ENCODE measurements at places on chromosomes 5 and 9.
A peak's percentile ranks its signal among the peaks of the same experiment; 100 is the strongest.

DNA sequence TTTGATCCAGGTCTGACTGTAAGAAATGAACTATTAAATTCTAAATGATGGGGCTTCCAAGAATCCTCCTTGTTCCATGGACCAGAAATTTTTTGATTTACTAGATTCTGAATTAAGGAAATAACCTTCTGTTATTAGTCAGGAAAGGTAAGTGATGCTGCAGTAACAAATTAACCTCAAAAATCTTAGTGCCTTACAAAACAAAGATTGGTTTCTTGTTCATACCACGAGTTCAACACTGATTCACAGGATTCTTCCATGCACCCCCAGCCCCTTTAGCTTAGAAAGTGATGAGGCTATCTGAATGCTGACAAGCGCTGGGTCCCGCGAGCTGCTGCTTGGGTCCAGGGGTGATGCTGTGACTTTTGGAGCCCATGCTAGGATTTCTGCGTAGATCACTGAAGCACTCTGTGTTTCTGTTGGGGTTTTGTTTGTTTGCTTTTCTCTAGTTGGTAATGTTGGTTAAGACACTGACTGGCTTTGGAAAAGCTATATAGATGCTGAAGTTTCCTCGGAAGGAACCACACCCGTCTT lies 52.3 kb downstream of the COL15A1 start:
- DNase-seq = no peak

DNA sequence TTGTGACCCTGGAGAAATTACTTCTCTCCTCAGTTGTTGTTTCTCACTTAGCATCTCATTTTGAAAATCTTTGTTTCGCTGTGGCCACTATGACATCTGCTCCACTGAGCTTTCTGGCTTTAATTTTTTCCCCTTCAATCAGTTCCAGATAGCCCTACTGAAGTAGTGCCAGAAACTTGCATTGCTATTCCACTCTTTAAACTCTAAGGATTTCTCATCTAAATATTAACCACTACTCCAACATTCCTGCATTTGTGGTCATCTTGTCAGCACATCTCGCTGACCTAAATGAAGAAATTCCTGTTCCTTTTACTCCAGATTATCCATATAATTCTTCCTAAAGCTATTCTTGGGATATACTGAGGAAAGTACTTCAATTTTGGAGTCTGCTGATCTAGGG lies 15.3 kb upstream of the NOL6 start:
- no peak for DNase-seq

DNA sequence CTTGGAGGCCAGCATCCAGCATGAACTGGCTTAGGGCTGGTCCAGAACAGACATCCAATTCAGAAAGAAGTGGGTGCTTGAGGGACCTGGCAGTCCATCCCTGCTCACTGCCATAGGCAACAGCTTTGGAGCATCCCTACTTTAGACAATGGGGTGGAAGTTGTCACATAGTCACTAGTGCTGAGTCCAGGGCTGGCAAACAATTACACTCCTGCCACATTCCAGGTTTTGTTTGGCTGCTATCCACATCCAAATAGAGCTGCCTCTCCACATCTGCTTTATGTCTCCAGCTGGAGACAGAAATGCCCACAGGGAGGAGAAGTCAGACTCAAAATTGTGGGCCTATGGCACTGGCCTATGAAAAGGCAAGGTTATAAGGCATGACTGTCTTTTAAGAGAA lies 7.0 kb downstream of the FSTL4 start:
- DNase-seq = no peak

GRCh38 chr9:87793292-87793691 lies 67.4 kb downstream of the CTSL start:
- DNase-seq = no peak

DNA sequence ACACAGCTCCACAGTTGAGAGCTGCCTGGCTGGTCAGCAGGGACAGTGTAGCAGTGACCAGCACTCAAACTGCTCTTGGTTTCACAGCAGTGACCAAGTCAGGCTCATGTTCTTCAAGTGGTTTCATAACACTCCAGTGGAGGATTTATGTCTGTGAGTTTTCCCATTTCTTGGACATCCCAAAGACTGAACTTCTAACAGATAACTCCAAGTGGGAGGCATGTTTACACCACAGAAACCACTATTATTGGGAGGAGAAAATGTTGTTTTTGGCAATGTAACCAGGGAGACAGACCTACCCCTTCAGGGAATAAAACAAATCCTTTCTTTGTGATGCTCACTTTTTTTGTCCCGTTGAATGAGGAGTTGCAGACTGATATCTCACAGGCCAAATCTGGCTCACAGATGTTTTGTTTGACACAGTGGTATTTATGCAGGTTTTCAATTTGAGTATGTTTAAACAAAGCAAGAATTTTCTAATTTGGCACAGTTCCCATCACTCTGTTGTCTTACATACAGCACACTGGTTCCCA lies 141.5 kb downstream of the RMI1 start:
- DNase-seq = no peak

- DNase-seq = peak; percentile 7
Observed at GRCh38 chr9:35690614-35691333, 1.0 kb upstream of the TPM2 start.

DNA sequence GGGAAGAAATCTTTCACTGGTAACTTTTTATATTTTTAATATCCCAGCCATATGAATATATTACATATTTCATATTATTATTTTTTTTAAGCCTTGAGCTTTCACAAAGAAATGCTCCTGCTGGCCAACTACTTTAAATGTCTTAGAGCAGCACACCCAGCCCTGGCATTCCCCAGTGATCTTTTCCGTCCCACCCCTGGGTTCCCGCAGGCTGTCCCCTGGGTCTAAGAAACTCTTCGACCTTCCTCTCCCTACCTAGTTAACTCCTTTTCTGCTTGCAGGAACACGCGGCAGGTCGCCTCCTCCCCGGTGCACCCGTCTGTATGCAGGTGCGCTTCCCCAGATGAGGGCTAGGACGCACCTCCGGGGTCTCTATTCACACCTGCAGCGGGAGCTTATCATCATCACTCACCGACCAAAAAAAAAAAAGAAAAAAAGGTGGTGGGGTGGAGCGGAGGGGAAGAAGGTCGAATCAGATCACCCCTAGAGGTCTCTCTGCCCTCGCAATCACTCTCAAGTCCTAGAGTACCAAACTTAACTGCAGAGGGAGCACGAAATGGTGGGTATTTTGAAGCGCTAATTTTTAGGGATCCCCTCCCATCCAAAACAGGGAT lies 696 bp downstream of the ZFP62 start:
- peak; percentile 72 for DNase-seq

DNA sequence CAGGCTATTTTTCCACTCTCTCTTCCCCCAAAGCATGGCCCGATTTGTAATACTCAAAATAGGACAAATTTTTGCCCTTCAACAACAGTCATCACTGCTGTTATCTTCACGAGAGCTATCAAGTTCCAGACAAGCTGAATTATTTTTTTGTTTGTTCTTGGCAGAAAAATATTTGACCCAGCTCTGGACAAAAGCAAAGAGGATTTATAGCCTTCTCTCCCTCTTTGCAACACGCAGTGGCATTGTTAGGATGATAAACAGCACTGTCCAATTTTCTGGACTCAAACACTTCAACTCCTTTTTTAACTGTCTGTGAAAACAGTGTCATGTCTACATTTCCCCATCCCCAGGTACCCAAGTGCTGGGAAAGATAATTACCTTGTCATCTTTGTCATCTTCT lies 160.3 kb downstream of the SLF1 start:
- no peak for DNase-seq

DNA sequence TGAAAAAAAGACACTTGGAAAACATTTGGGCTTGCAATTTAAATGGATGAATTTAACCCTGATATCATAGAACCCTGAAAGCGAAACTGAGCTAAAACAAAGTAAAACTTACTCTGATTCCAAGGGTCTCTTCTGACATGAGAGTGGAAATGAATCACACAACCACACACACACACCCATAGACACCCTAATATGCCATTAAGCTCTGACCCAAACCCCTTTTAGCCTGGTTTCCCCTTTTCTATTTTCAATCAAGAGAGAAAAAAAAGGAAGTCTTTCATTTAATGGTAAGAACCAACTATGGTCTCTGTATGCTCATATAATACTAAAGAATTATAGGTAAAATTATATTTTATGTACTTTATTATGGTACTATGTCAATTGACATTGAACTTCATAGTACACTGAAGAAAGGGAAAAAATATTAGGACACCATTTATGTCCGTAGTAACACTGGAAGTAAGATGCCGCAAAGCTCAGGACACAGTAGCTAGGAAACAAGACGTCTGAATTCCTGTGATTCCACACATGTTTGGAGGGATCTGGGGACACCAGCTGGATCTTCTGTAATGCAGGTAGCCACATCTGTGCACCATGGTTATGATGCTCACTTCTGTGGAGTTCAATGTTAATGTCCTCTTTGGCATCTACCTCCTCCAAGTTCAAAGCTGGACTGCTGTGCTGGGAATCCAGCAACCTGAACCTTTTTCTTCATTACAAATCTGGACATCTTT lies 95.8 kb downstream of the PCSK1 start:
- DNase-seq = no peak

- no peak for DNase-seq
Observed at GRCh38 chr5:98299435-98299834, 474.0 kb upstream of the RGMB start.

- no peak for DNase-seq
Observed at GRCh38 chr5:54178207-54178606, 132.2 kb downstream of the ARL15 start.

- DNase-seq = no peak
Observed at GRCh38 chr5:87735923-87736322, 323.2 kb upstream of the CCNH start.

DNA sequence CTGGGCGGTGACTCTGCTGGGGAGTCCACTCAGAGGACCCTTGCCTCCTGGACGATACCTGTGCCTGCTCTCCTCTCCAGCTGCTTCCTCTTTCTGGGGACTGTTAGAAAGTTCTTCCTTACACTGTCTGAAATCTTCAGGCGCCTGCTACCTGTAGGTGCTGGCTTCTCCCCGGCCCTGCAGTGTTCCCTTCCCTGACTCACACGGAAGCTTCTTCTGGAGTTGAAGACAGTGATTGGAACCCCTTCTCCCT lies 562 bp downstream of the GSN start:
- no peak for DNase-seq

GRCh38 chr5:94017579-94017978 lies 276.2 kb upstream of the POU5F2 start:
- no peak for DNase-seq

DNA sequence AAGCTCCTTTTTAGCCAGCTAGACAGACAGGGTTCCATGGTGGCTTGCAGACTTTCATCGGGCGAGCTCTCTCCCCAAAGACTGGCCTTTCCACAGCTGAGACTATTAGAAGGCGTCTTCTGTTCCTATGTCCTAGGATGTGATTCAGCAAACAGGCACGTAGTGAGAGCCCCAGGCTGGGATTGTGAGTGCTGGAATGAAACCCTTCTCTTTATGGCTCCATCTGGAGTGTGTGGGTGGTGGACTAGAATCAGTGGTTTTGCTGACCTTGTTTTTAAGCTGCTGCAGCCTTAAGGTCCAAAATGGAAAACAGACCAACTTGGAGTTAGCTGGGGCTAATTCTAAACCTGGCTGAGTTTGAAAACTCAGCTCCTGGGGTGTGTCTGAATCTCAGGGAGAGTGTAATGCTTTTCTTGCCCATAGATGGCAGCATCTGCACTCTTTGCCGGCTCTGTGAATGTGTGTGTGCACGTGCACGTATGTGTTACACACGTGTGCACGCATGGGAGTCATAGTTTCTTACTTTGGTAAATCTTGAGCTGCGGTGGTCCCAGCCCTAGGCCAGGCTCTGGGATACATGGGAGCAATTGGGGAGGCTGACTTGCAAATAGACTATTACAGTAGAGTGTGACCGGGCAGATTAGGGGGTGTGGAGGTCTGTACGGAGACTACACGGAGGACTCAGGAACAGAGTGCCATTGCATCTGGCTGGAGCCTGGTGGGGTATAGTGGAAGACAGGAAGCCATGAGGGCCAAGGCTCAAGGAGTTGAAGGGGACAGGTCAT lies 10.7 kb downstream of the GSN start:
- DNase-seq = no peak

GRCh38 chr5:143215690-143216089 lies 187.8 kb downstream of the NR3C1 start:
- DNase-seq = no peak

DNA sequence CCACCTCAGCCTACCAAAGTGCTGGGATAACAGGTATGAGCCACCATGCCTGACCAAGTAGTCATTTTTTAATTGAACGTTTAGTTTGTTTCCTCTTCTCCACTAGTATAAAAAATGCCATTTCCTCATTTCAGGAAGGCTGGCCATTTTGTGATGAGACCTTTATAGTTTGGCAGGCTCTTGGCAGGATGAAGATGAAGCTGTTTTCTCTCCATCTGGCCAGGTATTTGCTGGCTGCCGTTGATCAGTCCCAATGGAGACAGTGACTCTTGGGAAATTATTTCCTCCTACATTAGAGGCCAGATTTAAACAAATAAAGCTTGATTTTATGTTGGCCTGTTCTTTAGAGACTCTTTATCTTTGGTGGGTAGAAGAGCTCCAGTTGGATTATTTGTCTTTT lies 199.0 kb downstream of the ARHGAP26 start:
- DNase-seq = no peak

DNA sequence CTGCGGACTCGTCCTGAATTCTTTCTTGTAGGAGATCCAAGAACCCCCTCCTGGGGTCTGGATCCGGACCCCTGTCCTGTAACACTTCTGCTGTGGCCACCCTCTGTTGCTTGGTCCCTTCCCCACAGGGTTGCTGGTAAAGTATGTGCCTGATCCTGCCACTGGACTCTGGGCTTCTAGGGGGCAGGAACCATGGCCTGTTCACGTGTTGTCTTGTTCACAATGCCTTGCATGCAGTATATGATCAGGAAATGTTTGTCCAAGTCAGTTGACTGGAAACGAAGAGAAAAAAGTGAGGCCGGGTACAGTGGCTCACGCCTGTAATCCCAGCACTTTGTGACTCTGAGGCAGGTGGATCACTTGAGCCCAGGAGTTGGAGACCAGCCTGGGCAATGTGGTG lies 139.3 kb upstream of the ALDH1B1 start:
- no peak for DNase-seq

Measured in T-helper 2 cell (primary cell).